ENCODE measurements at places on chromosomes 6 and 20.

GRCh38 chr6:14382678-14383236, 265.2 kb downstream of the CD83 start:
- no peak for DNase-seq

- DNase-seq, result no peak
Observed at GRCh38 chr6:1686117-1687098, 76.7 kb downstream of the FOXC1 start.

GRCh38 chr6:149342525-149342924, 25.0 kb downstream of the TAB2 start:
- no peak for DNase-seq

DNA sequence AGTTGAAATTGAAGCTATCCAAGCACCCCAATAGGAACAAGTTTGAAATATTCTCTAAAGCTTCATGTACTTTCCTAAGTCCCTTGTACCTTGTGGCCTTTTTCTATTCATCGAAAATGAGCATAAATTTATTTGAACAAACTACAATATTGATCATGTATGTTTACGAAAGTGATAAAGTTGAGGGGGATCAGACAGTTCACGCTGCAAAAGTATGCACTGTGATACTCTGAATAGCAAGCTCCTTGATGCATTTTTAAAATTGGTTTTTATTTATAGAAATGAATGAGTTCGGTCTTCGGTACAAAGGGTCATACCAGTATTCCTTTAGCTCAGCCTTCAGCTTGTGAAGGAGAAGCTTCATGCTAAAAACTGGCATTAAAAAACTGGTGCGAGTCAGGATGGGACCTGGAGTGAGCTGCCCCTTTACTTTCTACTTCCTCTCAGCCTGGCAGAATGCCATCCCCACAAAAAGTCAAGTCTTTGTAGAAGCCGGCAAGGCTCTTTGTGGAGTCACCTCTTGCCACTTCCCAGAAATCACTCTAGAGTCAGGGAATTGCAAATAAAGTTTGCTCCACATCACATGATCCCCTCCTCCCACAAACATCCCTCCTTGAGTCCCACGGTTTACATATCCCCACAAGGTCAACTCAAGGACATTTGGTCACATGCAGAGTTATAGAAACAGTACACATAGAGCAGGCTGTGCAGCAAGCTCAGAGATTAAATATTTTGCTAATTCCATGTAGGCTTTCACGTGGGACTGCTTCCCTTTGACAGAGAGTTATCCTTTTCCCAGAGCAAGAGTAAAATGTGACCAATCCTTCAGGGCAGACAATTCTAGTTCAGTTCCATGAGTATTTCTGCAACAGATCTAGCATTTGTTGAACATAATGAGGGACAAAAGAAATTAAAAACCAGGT, 34.6 kb upstream of the ADGRF1 start:
- no peak for DNase-seq

DNA sequence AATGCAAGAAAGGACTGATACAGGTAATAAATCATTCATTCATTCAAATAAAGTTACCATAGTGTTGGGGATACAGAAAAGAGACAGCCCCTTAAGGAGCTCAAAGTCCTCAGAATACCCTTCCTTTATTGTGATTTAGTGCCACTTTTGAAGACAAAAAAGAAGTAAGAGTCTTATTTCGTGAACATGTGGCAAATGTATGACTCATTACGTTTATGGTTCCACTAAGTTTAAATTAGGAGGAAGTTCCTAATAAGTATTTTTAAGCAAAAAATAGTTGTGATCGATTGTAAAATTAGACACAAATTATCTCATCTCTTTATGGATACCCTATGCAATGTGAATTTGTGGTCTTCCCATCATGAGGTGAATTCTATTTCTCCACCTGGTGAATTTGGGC, 38.5 kb upstream of the GCLC start:
- DNase-seq, result no peak

- no peak for DNase-seq
Observed at GRCh38 chr20:52540509-52540908, 348.9 kb upstream of the ZFP64 start.

DNA sequence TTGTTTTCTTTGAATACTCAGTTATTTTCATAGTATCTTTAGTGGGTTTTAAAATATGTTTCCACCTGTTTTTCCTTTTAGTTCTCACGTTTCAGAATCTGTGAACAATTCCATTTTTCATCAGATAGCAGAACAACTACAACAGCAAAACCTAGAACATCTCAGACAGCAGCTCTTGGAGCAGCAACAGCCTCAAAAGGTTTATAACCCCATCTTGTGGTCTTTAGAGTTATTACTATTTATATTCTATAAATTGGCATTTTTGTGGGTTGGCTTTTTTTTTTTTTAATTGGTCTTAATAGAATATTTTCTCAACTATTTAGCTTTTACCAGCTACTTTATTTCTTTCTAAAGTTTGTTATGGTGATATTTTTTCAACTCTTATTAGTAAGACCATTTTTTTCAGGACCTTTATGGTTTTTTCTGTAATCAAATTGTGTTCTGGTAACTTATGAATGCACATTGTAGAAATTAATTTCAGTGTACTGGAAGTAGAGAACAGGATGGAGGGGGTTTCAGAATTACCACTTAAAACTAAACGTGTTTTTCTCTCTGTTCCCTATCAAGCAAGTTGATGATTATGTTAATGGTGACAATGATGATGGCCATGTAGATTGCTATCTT, 72.2 kb downstream of the SCAF8 start:
- DNase-seq, result no peak

GRCh38 chr20:34047917-34048316, 54.2 kb downstream of the RALY start:
- DNase-seq, result no peak

- no peak for DNase-seq
Observed at GRCh38 chr20:19453410-19453809, 241.0 kb downstream of the SLC24A3 start.

GRCh38 chr6:169194737-169195136, 58.9 kb downstream of the THBS2 start:
- DNase-seq, result no peak

- DNase-seq, result no peak
Observed at GRCh38 chr6:130355572-130355971, 10.2 kb upstream of the TMEM200A start.

GRCh38 chr20:8633366-8633765, 435.5 kb upstream of the PLCB4 start:
- DNase-seq, result no peak

DNA sequence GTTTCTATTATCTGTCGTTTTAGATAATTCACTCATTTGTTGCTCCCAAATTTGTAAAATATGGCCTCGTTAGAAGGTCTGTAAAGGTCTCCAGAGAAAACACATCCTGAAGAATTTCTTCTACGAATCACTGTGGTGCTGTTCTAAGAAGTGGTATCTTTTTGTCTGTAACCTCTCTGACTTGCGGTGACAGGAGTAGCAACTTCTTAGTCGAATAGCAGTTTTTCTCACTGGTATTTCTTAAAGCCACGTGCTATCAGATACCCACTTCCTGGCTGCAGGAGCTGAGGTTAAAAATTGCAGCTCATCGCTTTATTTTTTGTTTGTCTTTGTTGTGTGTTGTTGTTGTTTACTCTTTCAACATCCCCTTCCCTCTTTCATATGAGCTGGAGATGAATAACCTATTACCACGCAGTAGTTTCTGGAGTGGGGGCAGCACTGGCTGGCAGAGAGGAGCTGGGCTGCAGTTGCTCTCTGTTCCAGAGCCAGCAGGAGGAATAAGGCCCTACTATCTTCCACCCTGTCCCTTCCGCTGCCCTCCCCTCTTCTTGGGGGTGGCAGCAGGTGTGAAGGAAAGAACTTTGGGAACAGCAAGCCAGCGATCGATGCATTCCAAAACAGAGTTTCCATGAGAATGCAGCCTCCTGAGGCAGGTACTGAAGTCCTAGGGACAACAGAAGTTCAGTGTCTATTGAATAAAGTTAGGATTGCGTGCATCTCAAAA, 64.7 kb downstream of the C6orf118 start:
- no peak for DNase-seq

DNA sequence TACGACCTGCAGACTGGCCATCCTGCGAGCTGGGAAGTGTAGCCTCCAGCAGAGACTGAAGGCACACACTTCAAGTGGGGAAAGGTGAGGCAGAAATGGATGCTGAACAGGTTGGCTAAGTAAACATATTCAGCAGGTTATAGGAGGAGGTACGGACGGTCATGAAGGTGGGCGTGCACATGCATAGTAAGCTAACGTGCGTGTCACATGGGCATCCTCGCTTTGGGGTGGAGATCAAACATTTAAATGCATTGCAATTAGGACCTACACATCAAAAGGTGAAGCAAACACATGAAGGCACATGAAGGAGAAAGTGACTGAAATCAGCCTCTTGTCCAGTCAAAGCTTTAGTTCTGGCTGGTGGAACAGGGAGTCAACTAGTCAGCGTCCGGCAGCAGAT, 305.6 kb upstream of the EXOC2 start:
- DNase-seq, result no peak

Data from esophagus muscularis mucosa (tissue), 4 donors.